Stimulated activated CD4-positive, alpha-beta T cell treated with anti-CD3 and anti-CD28 coated beads, Interleukin-2, amount 100 ng/mL, for 48 hours (primary cell): ENCODE measurements at places on chromosomes 16 and 17.

DNA sequence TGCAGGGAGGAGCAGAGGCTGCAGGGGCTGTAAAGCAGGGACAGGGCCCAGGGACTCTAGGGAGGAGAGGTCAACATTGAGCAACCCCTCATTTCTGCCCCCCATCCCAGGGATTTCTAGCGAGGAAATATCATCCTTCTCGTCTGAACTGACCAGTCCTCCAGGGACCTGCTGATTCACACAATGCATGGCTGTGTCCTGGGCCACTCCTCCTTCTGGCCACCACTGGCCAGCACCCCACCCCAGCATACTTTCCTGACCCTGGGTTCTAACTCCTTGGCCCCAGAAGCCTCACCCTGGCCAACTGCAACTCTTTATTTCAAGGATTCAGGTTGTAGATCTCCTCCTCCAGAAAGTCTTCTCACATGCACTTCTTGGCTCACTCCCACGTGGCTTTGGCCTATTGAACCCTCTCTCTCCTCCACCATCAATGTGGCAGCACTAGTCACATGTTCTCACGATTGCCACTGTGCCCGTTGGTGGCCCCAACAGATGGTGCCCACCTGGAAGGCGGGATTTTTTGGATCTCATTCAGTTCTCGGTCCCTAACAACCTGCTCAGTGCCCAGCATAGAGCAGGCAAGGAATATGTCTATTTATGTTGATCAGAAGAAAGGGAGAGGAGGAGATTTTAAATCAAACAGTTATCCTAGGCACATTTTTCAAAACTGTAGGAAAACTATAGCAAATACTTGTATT, 41.5 kb downstream of the CUEDC1 start:
- no peak for DNase-seq

DNA sequence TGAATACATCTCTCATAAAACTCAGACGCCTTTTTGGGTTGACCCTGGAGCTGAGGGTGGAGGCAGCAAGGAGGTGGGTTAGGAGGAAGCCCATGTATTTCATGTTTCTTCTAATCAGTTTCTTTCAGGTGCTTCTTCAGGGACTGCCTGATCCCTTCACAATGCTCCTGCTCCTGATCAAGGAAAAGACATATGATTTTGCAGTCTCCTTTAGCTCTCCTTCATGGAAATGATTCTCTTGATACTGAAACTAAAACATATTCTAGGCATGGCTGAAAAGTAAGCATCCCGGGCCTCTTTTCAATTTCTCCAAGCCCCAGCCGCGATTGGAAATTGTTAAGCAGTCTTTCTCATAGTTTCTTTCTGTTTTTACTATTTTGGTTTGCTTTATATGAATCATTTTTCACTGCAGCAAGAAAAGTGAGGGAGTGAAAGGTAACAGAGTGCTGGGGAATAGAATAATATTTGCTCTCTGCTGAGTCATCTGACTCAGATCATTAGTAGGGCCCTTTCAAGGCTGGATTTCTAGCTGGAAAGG, 730.7 kb downstream of the CDH11 start:
- no peak for DNase-seq

DNA sequence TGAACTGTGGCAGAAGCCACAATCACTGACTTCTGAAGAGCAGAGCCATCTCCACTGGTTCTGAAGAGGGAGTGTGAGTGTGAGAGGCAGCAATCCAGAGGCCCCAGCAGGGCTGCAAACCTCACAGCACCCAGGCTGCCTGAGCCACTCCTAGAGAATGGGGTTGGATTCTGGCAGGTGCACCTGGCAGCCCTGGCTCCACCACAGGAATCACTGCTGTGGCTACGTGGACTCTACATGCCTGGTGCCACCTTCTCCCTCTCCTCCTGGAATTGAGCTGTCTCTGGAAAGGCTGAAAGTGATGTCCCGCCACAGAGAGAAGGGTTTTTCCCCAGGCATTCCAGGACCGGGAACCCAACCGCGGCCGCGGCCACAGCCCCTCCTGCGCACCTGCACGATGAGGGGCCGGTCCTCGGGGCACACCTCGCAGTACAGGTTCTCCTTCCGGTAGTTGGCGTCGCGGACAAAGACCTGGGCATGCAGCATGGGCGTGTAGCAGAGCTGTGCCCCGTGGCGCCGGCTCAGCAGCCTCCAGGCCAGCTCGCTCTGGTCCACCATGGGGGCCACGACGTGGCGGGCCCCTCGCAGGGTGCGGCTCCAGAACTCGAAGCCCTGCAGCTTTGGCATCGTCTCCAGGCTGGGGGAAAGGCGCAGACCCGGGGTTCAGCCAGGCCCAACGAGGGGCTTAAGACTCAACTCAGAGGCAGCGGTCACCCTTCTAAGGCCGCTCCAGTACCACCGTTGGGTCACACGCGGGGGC, 991 bp downstream of the DUS1L start:
- DNase-seq: no peak

DNA sequence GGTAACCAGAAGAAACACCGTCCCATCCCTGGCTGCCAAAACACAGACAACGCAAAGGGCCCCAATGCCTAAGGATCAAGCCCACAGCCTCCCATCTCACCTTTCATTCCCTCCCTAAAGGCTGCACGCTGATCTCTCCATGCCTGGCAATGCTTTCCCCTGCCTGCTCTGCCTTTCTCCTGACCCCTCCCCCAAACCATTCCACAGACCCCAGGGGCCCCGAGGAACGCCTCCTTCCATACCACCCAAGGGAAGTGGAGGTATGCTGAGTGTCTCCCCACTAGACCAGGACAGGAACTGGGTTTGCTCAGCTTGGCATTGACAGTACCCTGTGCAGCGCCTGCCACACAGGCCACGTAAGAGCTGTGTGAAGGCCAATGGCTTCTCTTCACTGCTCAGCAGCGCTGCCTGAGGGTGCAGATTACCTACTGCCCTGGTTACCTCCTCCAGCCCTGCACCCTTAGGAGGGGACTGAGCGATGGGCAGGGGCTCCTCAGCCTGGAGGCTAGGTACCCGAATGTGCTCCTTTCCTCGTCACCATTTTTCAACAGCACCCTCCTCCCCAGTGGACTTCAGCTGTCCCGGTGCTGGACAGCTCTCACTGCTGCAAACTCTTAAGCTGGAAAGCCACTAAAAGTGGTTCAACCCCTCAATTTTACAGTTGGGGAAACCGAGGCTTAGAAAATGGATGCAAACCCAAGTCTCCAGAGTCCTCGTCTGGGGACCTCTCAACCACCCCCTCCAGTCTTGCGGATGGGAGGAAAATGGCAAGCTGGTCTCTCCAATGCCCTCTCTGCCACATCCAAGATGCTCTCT, 45.0 kb downstream of the SRCIN1 start:
- no peak for DNase-seq

DNA sequence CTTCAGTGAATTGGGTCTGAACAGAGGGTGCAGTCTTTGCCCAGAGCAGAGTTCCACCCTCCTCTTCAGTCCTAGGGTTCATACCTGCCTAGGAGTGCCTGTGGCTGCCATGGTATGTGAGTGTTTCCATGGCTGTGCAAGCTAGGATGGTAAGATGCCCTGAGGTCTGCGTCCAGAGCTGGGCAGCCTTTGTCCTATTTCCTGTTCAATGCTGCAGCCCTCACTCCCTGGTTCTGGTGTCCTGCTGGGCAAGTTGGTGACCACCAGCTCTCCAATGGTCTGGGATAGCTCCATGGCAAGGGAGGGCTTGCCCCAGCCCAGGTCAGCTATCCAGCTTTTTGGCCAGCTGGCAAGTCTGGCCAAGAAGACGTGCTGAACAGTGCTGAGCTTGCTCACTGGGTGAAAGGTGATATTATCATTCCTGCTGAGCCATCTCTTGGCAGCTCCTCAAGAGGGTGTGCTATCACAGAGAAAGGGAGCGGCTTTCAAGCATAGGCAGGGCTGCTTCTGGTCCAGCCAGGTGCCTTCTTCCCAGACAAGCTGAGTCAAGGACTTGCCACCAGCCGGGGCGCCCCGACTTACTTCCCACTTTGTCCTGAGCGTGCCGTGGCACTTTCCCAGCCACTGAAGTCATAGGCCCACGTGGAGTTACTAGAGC, 13.0 kb upstream of the NFATC3 start:
- no peak for DNase-seq

- DNase-seq: no peak
These were observed 33.7 kb downstream of the NLK start for GRCh38 chr17:28076144-28076543.

DNA sequence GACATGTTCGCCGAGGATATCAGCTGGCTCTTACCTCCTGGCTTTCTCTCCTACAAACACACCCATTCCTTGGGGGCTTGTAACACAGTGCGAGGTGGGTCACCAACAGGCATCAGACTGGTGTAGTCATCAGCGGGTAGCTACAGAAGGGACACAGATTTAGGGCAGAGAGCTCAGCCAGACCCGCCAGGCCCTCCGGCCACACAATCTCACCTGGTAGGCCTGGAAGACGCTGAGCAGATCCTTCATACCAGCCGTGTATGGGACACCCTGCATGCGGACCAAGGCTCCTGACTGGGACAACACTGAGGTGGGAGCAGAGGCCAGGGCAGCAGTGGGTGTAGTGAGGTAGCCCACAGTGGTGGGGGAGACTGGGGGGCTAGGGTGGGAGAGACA, 5.8 kb downstream of the ESRP2 start:
- DNase-seq: no peak

- no peak for DNase-seq
These were observed 230.4 kb downstream of the ZNF423 start for GRCh38 chr16:49625311-49626065.

- no peak for DNase-seq
These were observed 1.8 kb upstream of the BCAR1 start for GRCh38 chr16:75252946-75253911.

DNA sequence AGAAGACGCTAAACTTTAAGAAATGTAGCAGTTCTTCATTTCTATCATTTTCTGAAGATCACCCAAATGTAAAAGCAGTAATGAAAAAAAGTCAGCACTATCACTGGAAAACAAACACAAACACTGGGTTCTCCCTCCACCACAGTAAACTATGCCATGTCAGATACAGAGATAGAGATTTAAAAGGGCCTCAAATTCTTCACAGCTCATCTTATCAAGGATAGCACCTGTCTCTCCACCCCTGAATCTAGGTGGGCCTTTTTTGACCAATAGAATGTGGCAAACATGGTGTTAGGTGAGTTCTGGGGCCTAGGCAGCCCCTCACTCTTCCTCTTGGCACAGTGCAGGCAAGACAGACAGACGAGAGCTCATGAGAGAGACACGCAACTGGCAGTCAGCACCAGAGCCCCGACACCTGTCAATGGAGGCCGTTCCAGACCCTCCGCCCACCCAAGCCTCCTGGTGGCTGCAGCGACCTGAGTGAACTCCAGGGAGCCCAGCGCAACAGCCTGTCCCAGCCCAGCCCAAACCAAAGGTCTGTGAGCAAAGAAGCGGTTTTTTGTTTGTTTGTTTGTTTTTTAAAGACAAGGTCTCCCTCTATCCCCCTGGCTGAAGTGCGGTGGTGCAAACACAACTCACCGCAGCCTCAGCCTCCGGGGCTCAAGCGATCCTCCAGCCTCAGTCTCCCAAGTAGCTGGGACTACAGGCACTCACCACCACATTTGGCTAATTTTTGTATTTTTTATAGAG, 79.8 kb downstream of the TBC1D16 start:
- no peak for DNase-seq

GRCh38 chr16:75640598-75640997, 6.9 kb downstream of the KARS1 start:
- DNase-seq: no peak

DNA sequence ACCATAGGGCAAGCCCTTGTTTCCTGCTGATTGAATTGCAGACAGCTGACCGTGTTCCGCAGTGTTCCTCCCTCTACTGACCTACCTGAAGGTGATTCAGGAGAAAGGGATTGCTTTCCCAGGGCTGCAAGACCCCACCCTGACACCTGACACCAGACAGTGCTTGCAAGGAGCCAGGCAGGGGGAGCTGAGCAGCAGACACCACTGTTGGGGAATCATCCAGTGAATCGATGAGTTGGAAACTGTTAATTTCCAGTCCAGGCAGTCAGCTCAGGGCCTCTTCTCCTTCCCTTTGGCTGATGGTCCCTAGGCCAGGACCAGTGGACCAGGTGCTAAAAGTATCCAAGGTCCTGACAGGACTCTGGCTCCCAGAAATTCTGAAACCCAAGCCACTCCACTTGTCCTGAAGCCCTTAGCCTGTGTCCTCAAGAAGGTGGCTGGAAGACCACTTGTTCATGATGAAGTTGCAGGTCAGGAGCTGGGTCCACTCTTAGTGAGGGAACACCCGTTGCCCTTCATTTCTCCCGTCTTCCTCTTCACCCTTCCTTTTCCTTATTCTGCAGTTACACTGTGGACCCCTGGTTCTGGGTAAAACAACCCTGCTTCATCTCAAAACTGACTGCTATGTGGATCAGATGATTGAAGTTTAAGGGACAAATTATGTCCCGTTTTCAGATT, 9.5 kb upstream of the UNK start:
- DNase-seq: no peak

GRCh38 chr16:50837324-50837723, 95.4 kb downstream of the CYLD start:
- no peak for DNase-seq

DNA sequence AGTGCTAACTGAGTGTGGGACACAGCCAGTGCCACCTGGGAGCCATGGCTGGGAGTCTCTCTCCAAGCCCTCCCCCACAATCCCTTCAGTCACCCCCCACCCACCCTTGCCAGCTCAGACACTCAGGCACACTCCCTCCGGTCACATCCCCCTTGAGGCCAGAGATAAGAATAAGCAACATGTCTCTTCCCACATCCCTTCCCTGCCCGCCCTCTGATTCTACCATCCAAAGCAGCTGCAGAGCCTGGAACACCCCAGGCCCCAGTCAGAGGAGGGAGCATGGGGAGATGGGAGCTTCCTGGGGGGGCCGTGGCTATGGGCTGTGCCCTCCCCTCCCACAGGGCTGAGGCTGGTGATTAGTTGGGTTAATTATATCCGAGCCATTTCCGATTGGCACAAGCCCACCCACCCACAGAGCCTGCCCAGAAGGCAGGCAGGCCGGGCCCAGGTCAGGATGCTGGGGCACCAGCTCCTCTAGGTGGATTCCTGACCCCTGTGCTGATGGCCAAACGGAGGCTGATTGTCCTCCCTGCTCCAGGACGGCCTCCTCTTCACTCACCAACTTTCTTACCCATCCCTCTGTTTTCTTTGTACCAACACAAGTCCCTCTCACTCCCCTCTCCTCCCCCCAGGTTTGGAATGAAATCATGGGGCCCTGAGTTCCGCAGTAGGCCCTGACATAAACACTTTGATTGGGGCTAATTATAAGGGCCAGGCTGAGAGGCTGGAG, 28.6 kb upstream of the MEIOC start:
- DNase-seq: no peak

- DNase-seq: no peak
These were observed 1.8 kb upstream of the ZNRF1 start for GRCh38 chr16:74997042-74997491.

DNA sequence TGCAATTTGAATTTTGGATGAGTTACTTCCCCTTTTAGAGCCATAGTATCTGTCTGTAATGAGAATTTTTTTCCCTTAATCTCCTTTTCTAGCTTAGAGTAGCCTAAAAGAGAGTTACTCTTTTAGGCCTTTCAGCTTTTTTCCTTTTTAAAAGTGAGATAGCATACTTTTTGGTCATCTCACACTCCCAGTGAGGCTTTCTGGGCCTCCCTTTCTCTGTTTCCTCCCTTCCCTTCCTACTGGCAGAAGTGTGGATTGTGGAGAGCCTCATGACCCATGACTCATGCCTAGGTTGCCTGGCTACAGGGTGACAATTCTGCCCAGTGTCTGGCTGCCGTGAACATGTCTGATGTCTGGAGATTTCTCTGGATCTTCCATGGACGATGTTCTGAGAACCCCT, 15.2 kb downstream of the KRT23 start:
- no peak for DNase-seq
